ENCODE measurements at places on chromosomes 2 and 18. TPM values are rescaled to one million over a fixed set of nuclear protein-coding genes. Genes with fewer than 3 reads are reported as not detected.

Gene IL1R2
- 3.3 TPM for total RNA-seq

Gene COL6A3
- 202 TPM for total RNA-seq

Gene LAMA1
- total RNA-seq = 4.7 TPM

Gene WIPF1
- total RNA-seq = 7.3 TPM

Gene AKAIN1
- not detected for total RNA-seq

Gene ATF2
- total RNA-seq = 30.0 TPM

Gene HOXD8
- total RNA-seq = not detected

Gene EDAR
- not detected for total RNA-seq

Gene SULT1C4
- not detected for total RNA-seq

Gene DCDC2C
- not detected for total RNA-seq
